B cell (primary cell): ENCODE measurements at places on chromosomes 12 and 14. TPM values are rescaled to one million over a fixed set of nuclear protein-coding genes. Genes with fewer than 3 reads are reported as not detected.

- H3K36me3 ChIP-seq: no peaks in the 10 kb centered on the region
- H3K4me3 ChIP-seq: no peak overlapping the region
- H3K4me1 ChIP-seq: no peaks in the 10 kb centered on the region
- no peak overlapping the region for H3K27ac ChIP-seq
Measured at GRCh38 chr12:25767606-25768005, 190.9 kb upstream of the RASSF8 start.

Gene ENDOU
- total RNA-seq: not detected in 2 replicates

Gene EFS
- total RNA-seq: not detected in 2 replicates

Gene KRT82
- not detected in 2 replicates for total RNA-seq

Gene TIMM9
- total RNA-seq: 23.8 and 27.7 TPM in 2 replicates

Gene FAM90A1
- 0.17 and 0.34 TPM in 2 replicates for total RNA-seq

Gene SLC6A12
- not detected in 2 replicates for total RNA-seq

- H3K4me1 ChIP-seq: peaks cover 39% of the 10 kb centered on the region
- no peaks in the 10 kb centered on the region for H3K27me3 ChIP-seq
- H3K36me3 ChIP-seq: no peaks in the 10 kb centered on the region
- no peak for DNase-seq
- no peak overlapping the region for H3K4me3 ChIP-seq
Measured at GRCh38 chr12:14258575-14258940, 106.9 kb upstream of the ATF7IP start.

Gene SRRM4
- not detected in 2 replicates for total RNA-seq

GRCh38 chr12:113201187-113202177 lies 16.0 kb downstream of the RITA1 start:
- peaks cover 30% of the 10 kb centered on the region for H3K4me1 ChIP-seq
- no peaks in the 10 kb centered on the region for H3K36me3 ChIP-seq
- H3K4me3 ChIP-seq: no peak overlapping the region
- H3K27me3 ChIP-seq: no peaks in the 10 kb centered on the region

DNA sequence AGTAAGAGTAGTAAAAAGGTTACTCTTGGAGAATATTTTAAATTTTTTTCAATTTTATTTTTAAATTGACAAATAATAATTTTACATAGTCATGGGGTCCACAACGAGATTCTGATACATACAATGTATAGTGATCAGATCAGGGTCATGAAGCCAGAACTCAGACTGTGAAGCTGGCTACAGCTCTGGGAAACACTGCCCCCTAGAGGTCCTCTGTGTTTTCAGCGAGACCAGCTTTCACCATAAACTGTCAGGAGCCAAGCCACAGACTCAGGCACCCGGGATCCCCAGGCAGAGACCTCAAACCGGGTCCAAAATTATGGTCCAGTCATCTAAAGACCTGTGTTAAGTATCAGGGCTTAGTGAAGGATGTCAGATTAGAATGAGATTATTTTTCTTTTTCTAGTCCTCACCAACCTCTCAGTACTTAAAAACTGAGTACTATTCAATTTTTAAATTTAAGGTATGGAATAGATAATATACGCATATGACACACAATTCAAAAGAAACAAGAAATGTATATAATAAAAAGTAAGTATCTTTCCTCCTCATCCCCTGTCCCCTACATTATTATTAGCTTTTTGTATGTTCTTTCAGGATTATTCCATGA lies 397.1 kb downstream of the MDGA2 start:
- H3K4me3 ChIP-seq: no peak overlapping the region
- no peaks in the 10 kb centered on the region for H3K36me3 ChIP-seq
- H3K27ac ChIP-seq: no peak overlapping the region
- DNase-seq: peak; percentile 1

Gene SLC6A13
- total RNA-seq: 0.19 and 0.22 TPM in 2 replicates

DNA sequence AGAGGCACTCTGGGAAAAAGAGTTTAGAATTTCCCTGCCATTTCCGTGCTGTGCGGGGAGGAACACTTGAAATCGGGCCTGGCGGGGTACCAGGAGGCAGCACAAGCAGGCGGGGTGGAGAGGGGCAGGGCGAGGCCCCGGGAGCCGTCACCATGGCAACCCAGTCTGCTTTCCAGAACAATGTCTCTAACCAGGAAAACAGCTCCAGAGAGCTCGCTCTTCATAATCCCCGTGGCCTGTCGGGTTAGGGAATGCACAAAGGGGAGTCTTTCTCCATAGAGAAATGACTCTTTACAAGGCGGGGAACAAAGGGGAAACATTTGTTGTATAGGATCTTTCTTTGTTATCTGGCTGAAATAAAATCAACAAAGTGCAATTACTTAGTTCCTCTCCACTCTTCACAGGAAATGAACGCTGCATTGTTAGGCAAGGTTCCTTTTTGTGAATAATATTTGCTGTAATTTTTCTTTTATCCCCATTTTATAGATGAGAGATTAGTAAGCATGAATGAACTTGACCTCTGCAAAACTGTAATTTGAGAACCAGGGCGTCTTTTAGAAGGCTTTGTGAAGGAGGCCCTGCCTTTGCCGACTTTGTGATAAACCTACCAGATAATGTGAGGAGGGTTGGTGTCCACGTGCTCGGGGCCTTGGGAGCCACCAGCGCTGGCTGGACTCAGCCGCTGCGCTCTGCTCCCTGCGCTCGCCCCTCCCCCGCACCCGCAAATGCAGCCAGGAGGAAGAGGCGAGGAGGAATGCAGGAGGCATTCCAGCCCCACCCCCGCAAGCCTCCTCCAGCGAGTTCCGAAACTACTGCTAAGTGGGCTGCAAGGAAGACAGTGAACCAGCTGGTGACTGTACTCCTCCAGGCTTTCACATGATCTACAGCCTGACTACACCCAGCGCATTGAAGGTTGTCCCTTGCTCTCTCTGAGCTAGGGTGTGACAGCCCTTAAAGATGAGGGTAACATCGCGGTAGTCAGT lies 105.2 kb upstream of the ATF7IP start:
- H3K27me3 ChIP-seq: no peaks in the 10 kb centered on the region
- H3K27ac ChIP-seq: peak overlapping the region; percentile 85
- H3K4me3 ChIP-seq: no peak overlapping the region
- H3K4me1 ChIP-seq: peaks cover 39% of the 10 kb centered on the region
- H3K36me3 ChIP-seq: no peaks in the 10 kb centered on the region

Gene ERBB3
- not detected in 2 replicates for total RNA-seq

Gene PRKD1
- total RNA-seq: 3.3 and 4.3 TPM in 2 replicates
